ENCODE measurements at places on chromosomes 11 and 22.
A peak's percentile ranks its signal among the peaks of the same experiment; 100 is the strongest.

- DNase-seq = no peak
These were observed 406.2 kb upstream of the CADM1 start for GRCh38 chr11:115910379-115910778.

- no peak for DNase-seq
These were observed 34.2 kb upstream of the RRM1 start for GRCh38 chr11:4060182-4060923.

- no peak for DNase-seq
These were observed 4.9 kb upstream of the SOX6 start for GRCh38 chr11:16361108-16361865.

DNA sequence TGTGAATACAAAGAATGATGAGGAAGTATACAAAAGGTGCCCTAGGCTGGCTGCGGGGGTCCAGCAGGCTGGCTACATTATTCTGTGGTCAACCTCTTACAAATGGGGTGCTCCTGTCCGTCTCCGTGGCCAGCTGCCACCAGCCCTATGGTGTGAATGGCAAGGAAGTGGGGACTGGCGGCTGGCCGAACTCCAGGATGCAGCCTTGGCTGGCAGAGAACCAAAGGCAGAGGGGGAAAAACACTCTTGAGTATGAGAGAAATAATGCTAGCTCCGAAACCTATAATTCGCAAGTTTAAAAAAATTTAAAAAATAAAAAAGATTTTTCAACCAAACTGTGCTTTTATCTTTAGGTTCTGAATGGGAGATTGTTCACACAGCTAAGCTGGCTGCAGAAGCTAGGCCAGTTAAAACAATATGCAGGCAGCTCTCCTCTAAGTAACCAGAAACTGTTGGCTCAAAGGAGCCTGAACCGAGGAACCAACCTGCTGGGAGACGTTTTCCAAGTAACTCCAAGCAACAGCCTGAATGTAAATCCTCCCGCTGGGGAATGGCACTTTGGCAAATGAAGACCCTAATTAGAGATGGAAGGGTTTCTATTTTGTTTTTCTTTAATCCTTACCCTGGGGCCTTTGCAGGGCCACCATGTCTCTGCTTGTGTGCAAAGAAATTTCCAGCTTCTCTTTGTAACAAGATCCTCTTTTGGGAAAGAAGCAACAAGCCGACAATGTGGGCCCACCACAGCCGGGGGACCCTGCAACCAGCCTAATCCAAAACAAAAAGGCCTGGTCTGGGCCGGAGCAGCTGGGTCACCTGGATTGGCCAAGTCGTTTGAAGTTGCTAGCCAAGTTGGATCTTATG, 50.2 kb downstream of the C22orf31 start:
- no peak for DNase-seq

DNA sequence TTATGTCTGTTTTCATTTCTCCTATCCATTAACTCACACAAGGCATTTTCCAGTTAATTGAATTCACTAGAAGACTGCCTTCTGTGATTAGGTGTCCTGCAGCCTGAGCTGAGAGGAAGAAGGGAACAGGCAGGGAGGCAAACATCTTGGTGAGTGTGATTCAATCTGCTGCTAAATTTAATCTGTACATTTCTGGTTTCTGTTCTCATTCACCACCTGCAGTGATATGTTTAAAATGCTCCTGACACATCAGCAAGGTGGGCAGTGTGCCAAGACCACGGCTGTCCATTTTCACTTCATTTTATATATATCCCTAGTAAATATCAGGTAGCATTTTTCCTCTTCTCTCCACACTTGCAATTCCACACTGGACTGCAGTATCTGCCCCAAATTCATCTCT, 416.5 kb downstream of the TMEM135 start:
- DNase-seq = no peak

- no peak for DNase-seq
These were observed 2.9 kb downstream of the OR51V1 start for GRCh38 chr11:5197536-5197935.

DNA sequence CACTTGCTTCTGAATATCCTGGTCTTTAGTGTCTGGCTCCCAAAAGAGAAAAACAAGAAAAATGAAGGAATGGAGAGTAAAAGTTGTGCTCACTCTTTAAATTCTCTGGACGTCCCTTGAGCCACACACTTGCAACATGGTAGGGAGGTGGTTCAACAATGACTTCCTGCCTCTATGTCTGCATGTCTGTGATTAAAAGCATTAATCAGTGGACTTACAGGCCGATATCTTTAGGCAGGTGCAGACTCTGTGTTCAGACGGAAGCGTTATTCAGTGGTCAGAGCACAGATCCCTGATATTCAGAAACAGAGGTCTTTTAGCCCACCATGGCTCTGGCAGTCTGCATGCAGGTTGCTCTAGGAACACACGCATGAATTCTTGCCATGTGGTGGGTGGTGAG, 1920.0 kb upstream of the RAG2 start:
- DNase-seq = no peak

DNA sequence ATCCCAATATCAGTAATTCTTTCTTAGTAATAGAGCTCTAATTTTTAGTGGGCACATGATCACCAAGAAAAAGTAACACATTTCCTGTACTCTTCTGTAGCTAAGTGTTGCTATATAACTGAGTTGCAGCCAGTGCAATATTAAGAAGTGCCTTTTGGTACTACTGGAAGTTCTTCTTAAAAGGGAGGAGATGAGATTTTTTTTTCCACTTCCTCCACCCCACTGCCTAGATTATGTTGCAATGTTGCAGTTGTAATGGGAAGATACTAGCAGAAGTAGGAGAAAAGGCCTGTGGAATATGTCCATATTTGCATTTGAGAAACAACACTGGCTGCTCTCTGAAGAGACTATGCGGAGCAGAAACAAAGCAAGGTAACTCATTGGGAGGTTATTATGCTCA, 280.6 kb upstream of the ANO5 start:
- no peak for DNase-seq

DNA sequence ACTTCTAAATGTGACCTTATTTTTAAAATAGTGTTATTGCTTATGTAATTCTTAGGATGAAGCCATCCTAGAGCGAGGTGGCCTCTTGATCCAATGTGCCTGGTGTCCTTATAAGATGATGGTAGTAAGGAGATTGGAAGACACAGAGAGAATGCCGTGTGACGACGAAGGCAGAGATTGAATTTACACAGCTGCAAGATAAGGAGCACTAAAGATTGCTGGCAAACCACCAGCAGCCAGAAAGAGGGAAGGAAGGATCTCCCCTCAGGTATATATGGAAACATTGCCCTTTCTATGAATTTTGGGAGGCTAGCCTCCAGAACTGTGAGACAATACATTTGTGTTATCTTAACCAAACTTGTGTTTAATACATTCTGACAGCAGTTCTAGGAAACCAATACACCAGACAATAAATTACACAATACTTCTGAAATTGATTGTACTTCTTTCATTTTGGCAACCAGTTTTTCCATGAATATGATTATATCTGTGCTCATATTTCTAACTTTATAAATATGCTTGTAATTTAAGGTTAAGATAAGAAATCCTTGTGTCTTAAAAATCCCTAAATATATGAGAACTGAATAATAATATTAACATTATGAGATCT, 86.3 kb upstream of the VPREB1 start:
- no peak for DNase-seq

DNA sequence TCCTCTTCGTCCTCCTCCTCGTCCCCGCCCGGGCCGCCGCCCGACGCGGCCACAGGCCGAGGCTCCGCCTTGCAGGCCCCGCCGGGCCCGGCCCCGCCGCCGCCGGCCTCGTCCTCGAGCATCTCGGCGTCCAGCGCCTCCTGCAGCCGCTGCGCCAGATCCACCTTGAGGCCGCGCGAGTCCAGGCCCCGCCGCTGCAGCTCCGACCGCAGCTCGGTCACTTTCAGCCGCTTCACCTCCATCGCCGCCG, 417 bp downstream of the HNRNPUL2 start:
- no peak for DNase-seq

DNA sequence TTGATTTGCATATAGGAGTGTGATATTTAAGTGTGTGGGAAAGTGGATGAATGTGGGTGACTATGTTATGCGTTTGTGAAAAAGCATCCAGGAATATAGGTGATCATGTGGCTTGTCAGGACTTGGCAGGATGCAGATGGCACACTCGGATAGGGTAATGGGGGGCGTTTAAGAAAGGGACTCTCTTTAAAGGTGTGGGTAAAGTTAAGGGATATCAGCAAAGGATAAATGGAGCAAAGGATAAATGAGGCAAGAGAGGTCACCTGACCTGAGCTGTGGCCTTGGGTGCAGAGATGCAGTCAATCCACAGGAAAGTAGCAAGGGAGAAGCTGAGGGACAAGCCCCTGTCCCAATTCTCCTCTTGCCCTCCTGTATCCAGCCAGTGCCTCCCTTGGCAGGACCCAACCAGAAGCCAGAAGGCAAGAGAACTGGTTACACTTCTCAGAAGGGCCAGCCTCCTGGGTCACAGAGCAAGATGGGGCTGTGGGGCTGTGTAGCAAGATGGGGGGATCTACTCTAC, 47.5 kb upstream of the GRAMD1B start:
- DNase-seq = no peak

GRCh38 chr22:46609175-46609690, 11.0 kb upstream of the GRAMD4 start:
- DNase-seq = no peak

DNA sequence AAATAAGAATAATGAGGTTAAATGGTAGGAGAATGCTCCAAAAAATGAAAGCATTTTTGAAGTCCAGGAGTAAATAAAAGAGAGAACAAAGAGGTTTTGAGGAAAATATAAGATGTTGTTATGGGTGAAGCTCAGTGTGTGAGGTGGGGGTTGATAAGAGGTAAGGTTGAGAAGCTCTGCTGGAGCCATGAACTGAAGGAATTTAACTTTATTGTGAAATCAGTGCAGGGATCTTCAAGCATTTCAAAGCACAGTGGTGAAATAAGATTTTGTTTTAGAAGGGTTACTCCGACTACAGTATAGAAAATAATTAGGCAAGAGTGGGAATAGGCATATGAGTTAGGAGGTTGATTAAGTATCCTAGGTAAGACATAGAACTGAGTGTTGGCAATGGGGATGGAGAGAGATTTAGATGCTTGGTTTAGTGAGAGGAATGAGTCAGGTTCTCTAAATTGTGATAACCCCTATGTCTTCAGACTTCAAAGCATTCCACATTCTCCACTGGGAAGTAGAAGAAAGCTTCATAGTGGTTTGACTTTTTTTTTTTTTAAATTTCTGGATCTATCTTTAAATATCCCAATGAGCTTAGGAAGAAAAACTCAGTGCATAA, 403.2 kb downstream of the AASDHPPT start:
- no peak for DNase-seq

DNA sequence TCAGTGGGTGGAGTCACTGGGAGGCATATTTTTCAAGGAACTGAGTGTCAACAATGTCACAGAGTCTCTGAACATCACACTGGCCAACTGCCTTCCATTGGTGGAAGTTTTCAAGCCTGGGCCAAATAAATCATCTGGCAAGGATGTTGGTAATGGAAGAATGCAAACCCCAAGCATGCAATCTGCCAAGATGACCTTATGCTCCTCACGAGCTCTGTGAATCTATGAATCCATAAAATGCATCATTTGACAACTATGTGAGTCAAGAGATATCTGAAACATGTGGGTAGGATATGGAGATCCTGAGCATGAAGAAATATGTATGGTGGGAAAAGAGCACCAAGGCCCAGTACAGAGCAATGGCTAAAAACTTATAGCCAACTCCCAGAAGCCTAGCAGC, 122.2 kb downstream of the PLEKHA7 start:
- DNase-seq = peak; percentile 9

DNA sequence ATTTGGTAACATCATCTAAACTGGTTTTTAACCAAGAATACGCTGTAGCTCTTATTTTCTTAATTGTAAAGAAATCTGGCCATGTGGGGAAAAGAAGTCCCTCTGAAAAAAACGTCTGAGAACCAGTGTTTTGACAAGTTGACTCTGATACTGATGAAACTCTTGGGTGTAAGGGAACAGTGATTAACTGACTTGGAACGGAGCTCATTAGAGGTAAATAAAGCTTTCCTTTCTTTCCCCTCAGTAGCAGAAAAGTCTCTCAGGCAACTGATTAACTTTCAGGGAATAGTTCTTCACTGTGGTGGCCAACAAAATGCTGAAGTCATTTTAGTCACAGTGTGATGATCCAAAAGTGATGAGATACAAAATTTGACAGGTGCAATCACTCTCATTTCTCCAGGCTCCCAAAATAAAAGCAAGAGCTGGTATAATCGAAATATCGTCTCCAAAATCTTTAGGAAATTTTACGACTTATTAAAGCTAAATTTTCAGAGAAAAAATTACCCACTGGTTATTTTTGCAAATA, 52.3 kb downstream of the SLC36A4 start:
- DNase-seq = no peak

DNA sequence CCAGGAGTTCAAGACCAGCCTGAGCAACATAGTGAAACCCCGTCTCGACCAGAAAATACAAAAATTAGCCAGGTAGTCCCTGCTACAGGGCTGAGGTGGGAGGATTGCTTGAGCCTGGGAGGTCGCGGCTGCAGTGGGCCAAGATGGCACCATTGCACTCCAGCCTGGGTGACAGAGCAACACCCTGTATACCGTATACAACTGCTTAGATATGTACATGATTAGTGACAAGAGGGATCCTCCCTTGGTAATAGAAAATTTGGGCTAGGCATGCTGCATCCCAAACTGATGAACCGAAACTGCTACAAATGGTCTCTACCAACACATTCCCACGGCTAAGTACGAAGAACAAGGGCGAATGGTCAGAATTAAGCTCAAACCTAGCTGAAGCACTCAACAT, 12.2 kb upstream of the SLC37A4 start:
- no peak for DNase-seq

DNA sequence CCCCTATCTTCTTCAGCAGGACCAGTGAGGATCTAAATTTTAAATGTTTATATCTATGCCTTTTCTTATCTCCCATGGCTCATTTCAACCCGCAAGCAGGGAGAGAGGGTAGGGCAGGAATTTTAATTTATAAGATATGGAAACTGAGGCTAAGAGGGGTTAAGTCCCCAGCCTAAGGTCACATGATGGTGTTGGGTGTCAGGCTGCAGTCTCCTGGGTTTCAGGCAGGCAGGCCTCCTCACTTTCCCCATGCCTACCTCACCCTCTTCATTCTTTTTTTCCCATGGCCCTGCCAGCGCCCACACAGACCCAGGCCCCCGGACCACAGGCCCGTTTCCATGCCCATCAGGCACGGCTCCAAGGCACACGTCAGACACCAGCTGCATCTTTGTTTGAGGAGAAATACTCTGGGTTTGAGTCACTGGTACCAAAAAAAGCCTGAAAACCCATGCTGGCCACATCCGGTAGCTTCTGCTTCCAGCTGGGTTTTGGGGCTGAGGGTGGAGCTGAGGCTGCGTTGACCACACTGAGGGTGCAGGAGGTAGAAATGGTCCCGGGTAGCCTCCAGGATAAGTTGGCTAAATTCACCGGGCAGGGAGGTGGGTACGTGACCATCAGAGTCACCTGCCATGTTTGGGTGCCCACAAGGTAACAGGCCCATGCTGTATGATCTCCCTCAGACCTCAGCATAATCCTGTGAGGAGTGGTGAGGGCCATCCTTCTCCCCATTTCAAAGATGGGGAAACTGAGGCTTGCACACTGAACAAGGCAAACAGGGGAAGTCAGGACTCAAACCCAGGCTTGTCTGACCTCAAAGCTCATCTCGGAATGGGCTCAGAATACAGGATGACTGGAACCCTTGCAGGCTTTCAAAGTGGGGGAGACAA, 7.5 kb downstream of the CRYBB1 start:
- peak; percentile 63 for DNase-seq

- DNase-seq = peak; percentile 5
These were observed 53.1 kb downstream of the CNTF start for GRCh38 chr11:58675334-58676155.

GRCh38 chr11:11293798-11294550, 59.1 kb downstream of the CSNK2A3 start:
- no peak for DNase-seq

Measured in skeletal muscle cell (primary cell).